ENCODE measurements at places on chromosomes 3 and 15.

GRCh38 chr15:84079885-84080777 is 155.4 kb upstream of the GOLGA6L4 start:
- peak; percentile 39 for DNase-seq

GRCh38 chr3:178195824-178196223 is 340.4 kb upstream of the KCNMB2 start:
- DNase-seq: no peak

- DNase-seq: no peak
These were observed 87.8 kb downstream of the ADCY5 start for GRCh38 chr3:123361071-123361470.

GRCh38 chr3:38647217-38647970 is 2.1 kb downstream of the SCN5A start:
- DNase-seq: no peak

DNA sequence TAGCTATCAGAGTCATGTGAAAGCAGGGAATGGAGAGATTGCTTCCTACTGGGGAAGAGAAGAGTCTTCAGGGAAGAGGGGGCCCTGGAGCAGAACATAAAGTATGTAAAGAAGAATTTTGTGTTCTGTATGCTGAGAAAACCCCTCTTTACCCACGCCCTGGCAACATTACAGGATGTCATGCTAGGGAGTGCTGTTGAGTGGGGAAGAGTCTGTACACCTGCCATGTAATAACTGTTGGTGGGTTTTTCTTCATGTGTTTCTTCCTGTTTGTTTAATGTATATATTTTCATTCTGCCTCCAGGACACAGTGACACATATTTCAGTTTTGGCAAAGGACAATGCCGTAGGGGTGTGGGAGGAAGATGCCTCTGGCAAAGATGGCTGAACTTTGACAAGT is 122.8 kb upstream of the LPP start:
- DNase-seq: no peak

GRCh38 chr3:78459796-78460195 is 1308.0 kb downstream of the ROBO1 start:
- no peak for DNase-seq

- DNase-seq: no peak
These were observed 111.6 kb upstream of the PHLDB2 start for GRCh38 chr3:111747490-111747889.

GRCh38 chr3:126693921-126694320 is 10.1 kb upstream of the CHCHD6 start:
- no peak for DNase-seq

GRCh38 chr15:48945386-48945785 is 18.3 kb downstream of the SHC4 start:
- DNase-seq: no peak

DNA sequence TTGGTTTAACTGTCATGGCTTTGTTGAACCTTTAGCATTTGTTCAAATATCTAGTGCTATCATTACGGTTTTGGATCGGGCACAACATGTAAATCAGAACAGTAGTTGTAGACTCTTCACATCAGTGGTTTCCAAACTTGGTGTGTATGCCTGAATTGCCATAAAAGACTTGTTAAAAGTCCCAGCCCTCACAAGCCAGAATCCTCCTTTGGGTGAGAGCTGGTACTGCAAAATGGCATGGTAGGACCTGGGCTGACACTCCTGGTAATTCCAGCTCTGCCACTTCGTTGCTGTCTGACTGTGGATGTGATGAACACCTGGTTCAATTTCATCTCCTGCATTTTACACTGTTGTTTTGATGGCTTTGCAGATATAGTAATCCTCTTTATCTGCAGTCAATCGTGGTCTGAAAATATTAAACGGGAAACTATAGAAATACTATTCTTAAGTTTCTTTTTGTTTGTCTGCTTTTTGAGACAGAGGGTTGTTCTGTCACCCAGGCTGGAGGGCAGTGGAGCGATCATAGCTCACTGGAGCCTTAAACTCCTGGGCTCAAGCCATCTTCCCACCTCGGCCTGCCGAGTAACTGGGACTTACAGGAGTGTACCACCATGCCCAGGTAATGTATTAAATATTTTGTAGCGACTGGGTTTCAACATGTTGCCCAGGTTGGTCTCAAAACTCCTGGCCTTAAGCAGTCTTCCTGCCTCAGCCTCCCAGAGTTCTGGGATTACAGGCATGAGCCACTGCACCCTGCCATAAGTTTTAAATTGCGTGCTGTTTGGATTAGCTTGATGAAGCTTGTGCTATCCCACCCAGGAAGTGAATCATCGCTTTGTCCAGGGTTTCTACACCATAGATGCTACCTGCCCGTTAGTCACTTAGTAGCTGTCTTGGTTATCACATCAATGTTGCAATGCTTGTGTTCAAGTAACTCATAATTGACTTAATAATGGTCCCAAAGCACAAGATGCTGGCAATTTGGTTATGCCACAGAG is 61.6 kb downstream of the RAB7A start:
- DNase-seq: peak; percentile 45

DNA sequence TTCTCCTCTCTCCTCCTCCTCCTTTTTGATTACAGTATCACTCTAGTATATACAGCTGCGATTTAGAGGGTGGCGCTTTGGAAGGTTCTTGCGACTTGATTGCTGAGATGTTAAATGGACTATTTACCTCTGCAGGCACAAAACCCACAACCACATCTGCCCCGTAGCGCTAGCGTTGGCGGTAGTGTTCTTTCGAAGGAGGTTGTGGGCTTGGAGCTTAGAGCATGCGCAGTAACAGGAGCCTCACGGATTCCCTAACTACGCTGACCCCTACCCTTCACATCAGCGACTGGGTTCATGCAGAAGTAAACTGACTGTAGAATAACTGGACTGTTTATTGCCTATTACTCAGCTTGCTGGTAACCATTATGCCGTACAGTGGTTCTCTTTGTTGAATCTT is 58.0 kb downstream of the CGGBP1 start:
- DNase-seq: no peak

All from stimulated activated CD4-positive, alpha-beta T cell treated with anti-CD3 and anti-CD28 coated beads, Interleukin-4, amount 100 ng/mL, for 4 hours (primary cell).